ENCODE measurements at places on chromosomes 13 and 19.

DNA sequence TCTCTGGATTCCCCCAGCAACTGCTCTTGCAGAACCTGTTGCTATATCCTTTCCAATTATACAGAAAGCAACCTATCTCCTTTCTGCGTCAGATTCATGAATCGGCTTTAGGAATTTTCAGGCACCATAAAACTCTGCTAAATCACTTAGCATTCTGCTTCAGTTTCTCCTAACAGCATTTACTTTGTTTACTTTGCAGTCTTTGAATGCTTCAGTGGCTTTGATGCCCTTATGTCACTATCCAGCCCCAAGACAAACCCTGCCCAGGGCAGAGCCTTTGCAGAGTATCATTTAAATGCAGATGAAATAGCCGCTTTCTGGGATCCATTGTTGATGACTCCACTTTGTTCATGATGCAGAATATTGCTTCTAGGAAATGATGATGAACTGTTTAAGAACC, 43.1 kb downstream of the SLITRK1 start:
- DNase-seq: no peak

GRCh38 chr13:111845621-111846351, 221.2 kb upstream of the SOX1 start:
- DNase-seq: no peak

DNA sequence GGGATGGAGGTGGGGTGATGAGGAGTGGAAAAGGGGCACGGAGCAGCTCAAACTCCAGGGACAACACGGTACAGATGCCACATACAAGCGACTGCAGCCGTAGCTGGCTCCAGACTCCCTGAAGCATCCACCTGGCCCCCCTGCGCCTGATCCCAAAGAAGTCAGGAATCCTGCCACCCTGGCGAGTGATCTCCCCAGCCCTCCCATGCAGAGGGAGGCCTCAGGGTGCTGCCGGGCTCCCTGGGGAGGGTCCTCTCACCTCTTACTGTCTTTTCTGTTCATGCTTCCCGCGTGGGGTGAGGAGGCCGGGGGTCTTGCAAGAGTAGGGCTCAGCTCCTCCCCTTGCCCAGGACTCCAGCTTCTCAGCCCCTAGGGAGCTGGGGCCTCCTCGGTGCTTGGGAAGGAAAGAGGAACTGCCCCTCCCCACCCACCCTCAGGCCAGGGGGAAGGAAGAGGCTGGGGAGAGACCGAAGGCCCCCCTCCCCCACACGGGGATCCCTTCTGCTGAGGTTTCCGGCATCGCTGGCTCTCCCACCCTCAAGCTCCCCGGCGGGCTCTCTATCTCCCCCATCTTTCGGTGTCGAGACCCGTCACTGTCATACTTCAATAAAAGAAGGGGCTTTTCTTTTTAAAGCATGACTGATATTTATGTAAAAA, at the start of gene RASGRP4:
Gene RASGRP4 (minus strand): TSS at position 410 of the 657 bp plus-strand sequence. CDS start 128 bp downstream, at position 282.
- peak; percentile 51 for DNase-seq

DNA sequence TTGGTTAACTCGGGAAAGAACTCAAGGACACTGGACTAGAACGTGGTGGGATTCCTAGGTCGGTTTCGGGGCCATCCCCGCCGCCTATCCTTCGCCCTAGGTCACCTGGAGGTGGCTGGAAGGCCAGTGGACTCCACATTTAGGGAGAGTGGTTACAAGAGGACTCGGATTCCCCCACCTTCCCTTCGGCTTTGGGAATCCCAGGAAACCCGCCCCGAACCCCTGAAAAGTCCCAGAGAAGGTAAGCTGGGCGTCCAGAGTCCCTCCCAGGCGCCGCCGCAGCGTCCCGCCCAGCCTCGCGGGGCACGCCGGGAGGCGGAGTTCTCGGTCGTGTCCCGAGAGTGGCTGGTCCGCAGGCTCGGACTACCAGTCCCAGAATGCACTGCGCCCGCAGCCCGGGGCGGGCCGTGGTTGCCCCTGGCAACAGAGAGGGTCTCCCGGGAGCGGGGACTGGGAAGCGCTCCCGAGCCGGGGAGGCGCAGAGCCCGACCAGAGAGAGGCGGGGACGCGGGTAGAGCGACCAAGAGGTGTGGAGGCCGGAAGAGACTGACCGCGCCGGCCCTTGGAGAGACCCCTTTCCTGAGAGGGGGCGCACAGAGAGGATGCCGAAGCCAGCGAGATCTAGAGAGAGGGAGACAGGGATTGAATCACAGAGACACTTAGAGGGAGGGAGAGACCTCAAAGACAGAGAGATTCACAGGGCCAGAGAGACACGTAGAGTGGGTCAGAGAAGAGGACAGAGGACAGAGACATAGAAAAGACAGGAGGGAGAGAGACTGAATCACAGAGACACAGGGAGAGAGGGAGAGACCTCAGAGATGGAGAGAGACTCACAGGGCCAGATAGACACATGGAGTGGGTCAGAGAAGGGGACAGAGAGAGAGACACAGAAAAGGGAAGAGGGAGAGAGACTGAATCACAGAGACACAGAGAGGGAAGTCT, 2.6 kb upstream of the PRKCG start:
- peak; percentile 73 for DNase-seq

GRCh38 chr13:107864543-107865317, 350.6 kb downstream of the LIG4 start:
- DNase-seq: no peak

DNA sequence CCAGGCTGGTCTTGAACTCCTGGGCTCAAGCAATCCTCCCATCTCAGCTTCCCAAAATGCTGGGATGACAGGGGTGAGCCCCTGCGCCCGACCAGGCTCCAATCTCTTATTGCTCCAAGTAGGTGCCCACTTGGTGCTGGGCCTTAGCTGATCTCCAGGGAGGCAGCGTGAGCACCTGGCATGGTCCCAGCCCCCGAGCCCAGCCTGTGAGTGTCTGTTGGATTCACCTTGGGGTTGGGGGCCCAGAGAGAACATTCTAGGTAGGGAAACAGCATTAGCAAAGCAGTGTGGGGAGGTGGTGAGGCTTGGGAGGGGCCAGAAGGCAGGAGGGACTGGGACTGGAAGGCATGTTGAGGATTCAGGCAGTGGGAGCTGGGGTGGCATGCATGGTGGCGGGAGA, 45.5 kb downstream of the DNM2 start:
- no peak for DNase-seq

GRCh38 chr13:77002590-77003190, 10.8 kb downstream of the CLN5 start:
- no peak for DNase-seq

DNA sequence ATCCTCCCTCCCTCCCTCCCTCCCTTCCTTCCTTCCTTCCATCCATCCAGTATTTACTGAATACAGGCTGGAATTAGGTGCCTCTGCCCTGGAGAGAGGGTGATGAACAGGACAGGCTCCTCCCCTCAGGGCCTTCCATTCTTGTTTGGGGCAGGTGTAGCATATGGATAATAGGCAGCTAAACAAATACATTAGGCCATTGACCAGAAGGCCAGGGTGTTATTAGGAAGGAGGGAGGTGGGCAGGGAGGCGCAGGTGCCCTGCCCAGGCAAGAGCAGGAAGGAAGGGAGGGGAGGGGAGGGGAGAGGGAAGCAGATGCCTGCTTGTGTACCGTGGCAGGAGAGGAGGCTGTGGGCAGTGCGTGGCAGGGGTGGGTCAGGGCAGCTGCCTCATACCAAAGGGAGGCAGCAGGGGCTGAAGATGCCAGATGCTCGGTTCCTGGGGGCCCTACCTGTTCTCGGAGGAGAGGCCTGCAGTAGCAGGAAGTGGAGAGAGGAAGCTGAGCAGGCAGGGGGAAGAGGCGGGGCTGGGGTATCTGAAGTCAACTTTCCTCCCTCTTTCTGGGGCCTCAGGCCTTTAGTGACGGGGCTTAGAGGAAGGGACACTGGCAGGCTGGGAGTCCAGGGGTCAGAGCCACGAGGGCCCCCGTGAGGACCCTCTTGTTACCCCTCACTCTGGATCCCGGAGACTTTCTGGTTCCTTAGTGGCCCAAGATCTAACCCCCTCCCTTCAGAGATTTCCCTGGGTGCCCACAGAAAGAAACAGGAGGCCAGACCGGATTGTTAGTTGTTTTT, at the start of gene RINL:
Gene RINL (minus strand): TSS at position 495 of the 794 bp plus-strand sequence. CDS start 1,533 bp downstream, outside the sequence.
- DNase-seq: peak; percentile 83

- no peak for DNase-seq
These were observed 13.3 kb downstream of the ZNF574 start for GRCh38 chr19:42089191-42089750.

DNA sequence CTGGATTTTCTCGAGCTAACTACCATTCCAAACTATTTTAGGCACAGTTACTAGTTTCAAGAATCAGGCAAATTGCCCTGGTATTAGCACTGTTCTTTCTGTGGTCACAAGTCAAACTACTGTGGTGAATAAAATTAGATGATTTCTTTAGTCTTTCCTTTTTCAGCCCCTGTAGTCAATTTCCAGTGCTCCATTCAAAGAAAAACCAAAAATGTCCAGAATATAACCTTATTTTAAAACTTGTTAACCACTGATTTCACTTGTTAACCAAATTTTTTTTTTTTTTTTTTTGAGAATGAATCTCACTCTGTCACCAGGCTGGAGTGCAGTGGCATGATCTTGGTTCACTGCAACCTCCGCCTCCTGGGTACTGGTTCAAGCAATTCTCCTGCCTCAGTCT, 50.6 kb upstream of the USPL1 start:
- DNase-seq: no peak

DNA sequence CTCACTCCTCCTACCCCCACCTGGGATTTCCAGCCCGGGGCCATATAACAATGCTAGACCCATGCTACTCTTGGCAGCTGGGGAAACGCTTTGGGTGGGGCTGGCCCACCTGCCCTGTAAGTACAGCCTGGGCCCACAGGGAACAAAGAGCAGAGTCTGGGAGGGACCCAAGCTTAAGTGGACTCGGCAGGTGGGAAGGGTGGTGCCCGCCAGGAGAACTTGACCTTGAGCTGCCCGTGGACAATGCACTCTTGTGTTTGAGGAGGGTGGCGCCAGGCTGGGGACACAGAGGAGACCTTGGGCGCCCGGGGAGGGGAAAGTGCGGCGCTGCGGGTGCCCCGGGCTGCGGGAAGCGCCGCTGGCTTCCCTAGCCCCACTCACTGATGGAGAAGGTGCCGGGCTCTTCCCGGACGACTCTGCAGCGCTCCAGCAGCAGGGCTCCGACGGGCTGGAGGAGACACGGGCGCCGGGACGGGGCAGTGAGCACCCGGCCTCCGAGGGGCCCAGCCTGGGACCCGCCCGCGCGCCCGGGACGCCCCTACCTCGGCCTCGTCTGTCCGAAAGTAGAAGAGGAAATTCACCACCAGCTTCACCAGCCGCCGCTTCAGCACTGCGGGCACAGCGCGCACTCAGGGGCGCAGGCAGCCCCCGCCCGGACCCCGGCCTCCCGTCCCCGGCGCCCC, 607 bp downstream of the PLEKHJ1 start:
- no peak for DNase-seq

GRCh38 chr19:15316498-15316897, 15.8 kb downstream of the BRD4 start:
- no peak for DNase-seq

DNA sequence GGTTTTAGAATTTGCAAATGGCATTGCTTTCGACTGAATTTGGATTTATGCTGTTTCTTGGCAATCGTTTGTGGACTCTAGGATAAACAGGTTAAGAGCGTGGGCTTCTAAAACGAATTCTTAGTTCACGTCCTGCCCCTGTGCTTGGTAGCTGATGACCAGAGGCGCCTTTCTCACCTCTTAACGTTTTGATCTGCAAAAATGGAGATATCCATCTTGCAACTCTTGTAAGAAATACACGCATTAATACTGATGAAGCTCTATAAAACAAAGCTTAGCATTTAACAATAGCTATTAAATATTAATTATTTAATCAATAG, 580 bp upstream of the KATNAL1 start:
- DNase-seq: no peak

GRCh38 chr19:55643887-55644176, 383 bp downstream of the ZNF581 start:
- no peak for DNase-seq

DNA sequence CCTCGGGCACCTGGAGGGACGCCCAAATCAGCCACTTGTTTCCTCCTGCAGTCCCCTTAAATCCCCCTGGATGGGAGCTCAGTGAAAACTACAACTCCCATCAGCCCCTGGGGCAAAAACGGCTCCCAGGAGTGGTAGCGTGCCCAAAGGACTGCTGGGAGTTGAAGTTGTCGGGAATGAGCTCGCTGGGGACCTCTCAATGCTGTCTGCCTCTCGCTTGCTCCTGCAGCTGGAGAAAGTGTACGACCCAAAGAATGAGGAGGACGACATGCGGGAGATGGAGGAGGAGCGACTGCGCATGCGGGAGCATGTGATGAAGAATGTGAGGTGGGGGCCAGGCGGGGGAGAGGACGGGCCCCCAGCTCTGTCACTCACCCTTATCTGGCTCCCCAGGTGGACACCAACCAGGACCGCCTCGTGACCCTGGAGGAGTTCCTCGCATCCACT, 14.7 kb upstream of the DHDH start:
- DNase-seq: no peak

GRCh38 chr13:103067751-103068555, 1.7 kb upstream of the SLC10A2 start:
- DNase-seq: no peak

- DNase-seq: no peak
These were observed 15.1 kb upstream of the N4BP2L2 start for GRCh38 chr13:32553720-32554119.

- no peak for DNase-seq
These were observed 525 bp downstream of the CARS2 start for GRCh38 chr13:110705356-110705825.

- no peak for DNase-seq
These were observed 20.1 kb downstream of the N4BP2L1 start for GRCh38 chr13:32407854-32408253.

DNA sequence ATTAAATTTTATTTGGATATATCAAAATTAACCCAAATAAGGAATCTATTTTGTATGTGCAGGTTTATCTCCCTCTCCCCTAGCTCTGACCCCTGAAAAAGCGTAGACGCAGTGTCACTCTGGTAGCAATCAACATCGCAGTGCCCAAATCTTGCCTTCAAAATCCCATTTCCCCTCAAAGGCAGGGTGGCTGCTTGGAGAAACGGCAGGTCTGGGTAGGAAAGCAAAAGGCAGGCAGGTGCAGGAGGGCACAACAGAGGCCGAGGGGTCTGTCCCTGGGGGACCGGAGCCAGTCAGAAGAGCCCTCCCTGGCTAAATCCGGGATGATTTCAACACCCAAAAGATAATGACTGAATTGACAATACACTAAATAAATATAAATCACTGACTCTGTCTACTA, 41.9 kb downstream of the NAXD start:
- DNase-seq: no peak

- no peak for DNase-seq
These were observed 417.4 kb downstream of the EFNB2 start for GRCh38 chr13:106118050-106118449.

DNA sequence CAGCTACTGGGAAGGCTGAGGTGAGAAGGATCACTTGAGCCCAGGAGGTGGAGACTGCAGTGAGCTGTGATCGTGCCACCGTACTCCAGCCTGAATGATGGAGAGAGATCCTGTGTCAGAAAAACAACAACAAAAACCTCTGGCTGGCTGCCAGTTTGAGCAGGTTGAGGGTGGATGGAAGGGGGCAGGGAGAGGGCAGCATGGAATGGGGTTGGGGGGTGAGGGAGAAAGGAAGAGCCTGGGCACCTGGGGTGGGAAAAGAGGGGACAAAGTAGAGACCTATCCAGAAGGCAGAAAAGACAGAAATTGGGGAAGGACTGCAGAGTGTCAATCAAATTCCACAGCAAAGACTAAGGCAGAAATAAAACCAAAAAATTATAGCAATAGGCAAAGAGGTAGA, 4.7 kb downstream of the SLC1A5 start:
- no peak for DNase-seq

GRCh38 chr13:79519255-79519654, 38.3 kb downstream of the NDFIP2 start:
- no peak for DNase-seq

GRCh38 chr13:111020546-111020945, 94.6 kb upstream of the ARHGEF7 start:
- no peak for DNase-seq

GRCh38 chr13:22468045-22468444, 712.7 kb upstream of the SGCG start:
- DNase-seq: no peak
